NCI-H1417 (cell line): ENCODE measurements at places on chromosomes 12 and 14.

DNA sequence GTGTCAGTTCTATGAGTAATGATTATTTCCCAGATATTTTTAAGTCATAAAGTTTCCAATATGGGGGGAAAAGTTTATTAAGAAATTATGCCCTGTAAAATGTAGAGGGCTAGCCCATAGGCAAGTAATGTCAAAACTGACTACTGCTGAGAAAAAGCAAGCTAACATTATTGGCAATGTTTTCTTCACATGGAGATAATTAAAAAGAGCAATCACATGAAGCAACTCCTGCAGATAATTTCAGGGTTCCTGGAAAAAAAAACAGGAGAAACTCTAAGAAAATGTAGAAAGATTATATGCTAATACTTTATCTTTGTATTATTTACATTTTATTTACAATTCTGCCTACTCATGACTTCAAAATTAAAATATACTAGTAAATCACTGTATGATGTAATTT lies 39.8 kb downstream of the PPP1R12A start:
- DNase-seq, result no peak

DNA sequence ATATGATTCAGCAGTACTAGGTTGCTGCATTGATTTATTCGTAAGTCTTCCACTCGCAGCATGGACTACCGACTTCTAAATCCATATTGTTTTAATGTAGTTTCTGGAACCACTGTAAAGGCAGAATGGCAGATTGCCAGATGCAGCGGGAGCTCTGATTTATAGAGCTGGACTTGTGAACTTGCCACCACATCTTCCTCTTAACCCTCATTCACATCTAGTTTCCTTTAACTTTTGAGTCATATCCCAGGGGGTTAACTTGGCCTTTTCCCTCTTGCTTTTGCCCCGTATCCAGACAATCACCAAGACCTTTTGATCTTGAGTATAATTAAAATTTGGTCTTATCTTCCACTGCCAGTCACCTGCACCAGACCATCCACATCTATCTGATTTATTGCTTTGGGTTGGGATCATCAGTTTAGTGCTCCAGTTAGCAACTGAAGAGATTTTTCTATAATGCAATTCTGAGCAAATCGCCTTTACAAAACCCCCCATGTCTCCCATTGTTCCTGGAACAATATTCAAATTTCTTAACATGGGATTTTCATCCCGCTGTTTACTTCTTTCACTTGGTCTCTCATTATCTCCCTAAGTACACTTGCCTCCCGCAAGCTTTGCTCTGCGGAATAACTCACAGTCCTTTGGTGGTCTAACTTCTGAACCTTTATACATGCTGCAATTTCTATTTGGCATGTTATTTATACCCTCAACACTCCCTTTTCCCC lies 130.5 kb downstream of the ACSS3 start:
- DNase-seq, result no peak

- no peak for DNase-seq
These were observed 612 bp downstream of the VPS37B start for GRCh38 chr12:122895320-122895703.

GRCh38 chr14:75299059-75299458 lies 20.4 kb downstream of the FOS start:
- DNase-seq, result no peak

DNA sequence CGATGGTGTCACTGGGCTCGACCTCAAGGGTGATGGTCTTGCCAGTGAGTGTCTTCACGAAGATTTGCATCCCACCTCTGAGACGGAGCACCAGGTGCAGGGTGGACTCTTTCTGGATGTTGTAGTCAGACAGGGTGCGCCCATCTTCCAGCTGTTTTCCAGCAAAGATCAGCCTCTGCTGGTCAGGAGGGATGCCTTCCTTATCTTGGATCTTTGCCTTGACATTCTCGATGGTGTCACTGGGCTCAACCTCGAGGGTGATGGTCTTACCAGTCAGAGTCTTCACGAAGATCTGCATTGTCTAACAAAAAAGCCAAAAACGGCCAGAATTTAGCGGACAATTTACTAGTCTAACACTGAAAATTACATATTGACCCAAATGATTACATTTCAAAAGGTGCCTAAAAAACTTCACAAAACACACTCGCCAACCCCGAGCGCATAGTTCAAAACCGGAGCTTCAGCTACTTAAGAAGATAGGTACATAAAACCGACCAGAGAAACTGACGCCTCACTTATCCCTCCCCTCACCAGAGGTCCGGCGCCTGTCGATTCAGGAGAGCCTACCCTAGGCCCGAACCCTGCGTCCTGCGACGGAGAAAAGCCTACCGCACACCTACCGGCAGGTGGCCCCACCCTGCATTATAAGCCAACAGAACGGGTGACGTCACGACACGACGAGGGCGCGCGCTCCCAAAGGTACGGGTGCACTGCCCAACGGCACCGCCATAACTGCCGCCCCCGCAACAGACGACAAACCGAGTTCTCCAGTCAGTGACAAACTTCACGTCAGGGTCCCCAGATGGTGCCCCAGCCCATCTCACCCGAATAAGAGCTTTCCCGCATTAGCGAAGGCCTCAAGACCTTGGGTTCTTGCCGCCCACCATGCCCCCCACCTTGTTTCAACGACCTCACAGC lies 717 bp downstream of the UBC start:
- DNase-seq, result no peak

GRCh38 chr12:90826036-90826435 lies 128.9 kb downstream of the CCER1 start:
- DNase-seq, result no peak

- no peak for DNase-seq
These were observed 80.1 kb downstream of the DACT1 start for GRCh38 chr14:58717813-58718212.

DNA sequence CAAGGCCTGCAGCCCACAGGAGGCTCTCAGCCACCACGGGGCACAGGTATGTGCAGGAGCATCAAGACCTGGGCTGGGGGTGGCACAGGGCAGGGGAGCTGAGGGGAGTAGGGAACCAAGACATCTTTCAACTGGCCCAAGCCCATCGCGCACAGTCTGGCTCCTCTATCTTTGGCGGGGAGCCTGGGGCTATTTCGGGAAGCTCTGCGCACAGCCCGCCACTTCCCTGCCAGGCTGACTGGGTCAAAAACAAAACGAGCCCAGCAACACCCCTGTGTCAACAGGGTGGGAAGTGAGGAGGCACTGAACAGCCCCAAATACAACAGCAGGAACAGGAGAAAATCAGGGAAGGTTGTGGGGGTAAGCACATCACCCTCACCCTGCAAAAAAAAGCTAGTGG lies 83.9 kb downstream of the ARL6IP4 start:
- no peak for DNase-seq

- no peak for DNase-seq
These were observed 13.7 kb downstream of the TCTN1 start for GRCh38 chr12:110627500-110628195.

GRCh38 chr12:130157998-130158753 lies 4.1 kb upstream of the FZD10 start:
- no peak for DNase-seq

DNA sequence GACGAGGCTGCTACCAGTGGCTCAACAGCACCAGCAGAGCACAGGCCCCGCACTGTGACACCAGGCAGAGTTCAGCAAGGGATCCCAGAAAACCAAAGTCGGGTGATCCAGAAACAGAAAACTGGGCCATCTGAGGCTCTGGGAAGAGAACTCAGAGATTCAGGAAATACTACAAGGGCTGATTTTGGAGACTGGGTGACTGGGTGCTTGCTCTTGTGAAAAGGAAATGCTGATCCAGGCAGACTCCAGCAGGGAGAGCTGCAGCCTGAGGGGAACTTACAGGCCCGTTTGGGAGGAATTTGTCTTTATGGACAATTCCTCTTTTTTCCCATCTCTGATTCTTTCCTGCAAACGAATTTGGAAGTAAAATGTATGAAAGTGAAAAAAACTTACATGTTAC lies 28.2 kb downstream of the FOXN3 start:
- DNase-seq, result no peak

DNA sequence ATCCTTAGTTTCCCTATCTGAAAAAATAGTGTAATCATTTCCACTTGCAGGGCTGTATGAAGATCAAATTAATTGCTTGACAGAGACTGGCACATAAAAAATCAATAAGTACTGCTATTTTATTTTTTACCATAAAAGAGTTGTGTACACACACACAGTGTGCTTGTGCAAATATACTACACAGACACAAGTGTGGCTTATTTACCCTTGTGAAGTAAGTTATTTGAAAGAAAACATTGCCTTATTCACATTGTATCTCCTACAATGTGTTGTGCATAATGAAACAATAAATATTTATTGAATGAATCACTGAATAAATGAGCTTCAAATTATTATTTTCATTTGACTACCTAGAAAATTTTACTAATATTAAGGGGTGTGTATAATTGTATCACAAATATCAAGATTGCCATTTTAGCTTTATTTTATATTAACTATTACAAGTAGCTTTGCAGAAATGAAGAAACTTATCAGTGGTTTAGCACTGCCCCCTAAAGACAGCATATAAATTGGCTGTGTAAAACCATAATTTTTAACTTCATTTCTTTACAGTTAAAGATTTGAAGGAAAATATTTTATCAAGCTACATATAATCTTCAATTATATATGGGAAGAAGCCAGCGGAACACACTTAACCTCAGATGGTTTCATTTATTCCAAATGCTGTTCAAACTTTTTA lies 11.3 kb downstream of the GARIN6 start:
- DNase-seq, result peak; percentile 24

DNA sequence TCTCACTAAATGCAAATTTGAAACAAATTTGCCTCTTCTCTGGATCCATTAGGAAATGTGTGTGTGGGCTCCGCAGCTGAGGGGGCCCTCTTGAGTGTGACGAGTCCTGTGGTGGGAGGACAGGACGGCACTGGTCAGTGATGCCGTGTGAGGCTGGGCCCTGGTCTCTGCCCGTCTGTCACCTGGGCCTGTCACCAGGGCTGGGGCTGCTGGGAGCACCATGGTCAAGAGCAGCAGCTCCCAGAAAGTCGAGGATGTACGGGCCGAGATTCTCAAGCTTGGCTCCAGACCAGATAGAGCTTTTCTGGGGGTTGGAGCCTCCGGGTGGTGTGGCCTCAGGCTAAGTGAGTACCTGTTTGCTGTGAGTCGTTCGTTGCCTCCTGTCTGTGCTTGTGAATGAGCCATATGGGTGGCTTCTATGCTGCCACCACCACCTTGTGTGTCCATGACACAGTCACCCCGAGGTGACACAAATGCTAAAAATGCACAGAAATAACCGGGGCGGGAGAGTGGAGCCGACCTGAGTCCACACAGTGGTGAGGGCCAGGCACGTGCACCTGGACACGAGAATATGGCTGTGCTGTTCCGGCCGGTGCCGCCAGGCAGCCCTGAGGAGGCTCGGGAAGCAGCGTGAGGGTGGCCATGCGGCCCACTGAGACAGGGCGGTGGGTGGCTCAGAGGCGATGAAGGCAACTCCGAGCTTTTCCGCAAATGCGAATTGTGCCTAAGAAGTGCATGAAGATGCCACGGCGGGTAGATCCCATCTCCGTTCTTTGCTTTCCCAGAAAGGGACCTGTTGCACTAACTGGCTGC lies 8.7 kb downstream of the PGAM5 start:
- DNase-seq, result no peak

DNA sequence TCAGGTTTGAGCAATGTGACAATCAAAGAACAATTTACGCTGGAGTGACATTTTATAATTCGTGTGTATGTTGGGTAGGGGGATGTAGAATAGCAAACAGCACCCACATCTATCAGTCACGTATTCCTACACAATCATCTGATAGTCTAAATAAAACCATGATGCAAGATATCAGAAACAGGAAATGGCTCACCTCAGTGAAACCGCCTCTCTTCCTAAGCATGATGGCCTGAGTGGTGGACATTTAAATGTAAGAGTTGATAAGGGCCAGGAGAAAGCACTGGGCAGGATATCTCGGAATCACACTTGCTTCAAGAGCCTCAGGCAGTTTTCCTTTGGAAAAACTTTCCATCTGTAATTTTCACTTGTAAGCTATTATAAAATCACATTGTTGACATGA lies 128.2 kb downstream of the GRIP1 start:
- no peak for DNase-seq

GRCh38 chr12:33663000-33663654 lies 223.5 kb upstream of the SYT10 start:
- DNase-seq, result no peak

- no peak for DNase-seq
These were observed 465.8 kb upstream of the SYT1 start for GRCh38 chr12:78398750-78399149.

GRCh38 chr12:110721570-110721969 lies 21.1 kb downstream of the PPP1CC start:
- peak; percentile 57 for DNase-seq

DNA sequence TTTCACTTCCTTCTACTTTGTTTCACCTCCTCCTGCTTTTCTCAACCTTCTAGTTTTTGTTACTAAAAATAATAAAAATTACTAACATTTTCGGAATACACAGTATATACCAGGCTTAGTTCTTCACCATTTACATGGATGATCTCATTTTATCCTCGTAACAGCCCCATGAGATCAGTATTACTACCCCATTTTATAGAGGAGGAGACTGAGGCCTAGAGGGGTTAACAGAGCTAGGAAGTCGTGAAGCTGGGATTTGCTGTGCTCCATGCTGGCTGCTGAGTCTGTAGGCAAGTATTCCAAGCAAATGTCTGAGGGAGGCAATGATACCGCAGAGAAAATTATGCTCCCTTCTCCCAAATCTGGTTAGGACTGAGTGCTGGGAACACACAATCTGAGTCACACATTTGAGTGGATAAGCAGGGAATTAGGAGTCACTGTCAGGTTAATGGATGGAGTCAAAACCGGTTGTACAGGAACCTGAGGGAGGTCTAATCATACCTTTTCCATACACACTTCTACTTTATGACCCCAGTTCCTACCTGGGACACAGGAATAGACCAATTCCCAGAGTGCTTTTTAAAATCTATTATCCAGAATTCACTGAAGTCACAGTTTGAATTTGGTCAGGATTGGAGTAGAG lies 51.1 kb downstream of the ZFYVE26 start:
- no peak for DNase-seq

- no peak for DNase-seq
These were observed 59.5 kb downstream of the SCARB1 start for GRCh38 chr12:124804011-124804621.

DNA sequence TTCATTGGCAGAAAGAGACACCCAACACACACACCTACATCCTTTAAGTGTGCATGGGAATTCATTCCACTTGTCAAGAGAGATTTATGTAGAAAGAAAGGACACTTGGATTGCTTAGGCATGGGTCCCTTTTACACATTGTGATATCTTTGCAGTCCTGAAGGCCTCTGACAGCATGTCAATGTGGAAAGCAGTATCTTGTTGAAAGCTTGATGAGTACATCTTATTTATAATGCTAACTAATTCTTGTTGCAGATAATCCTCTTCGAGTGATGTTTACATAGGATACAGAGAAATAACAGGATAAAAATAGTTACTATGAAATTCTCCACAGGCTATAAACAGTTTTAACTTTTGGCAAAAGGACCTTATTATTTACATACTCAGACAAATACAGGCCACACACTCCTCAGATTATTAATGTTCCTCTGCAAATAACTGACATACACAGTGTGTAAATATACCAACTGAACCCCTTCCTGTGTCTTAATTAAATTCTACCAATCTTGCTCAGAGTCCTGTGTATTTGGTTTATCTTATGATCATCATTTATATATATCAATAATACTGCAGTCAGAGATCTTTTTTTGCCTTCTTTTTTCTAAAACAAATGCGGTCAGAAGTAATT lies 111.8 kb upstream of the DIO2 start:
- DNase-seq, result peak; percentile 48

- no peak for DNase-seq
These were observed 1.2 kb upstream of the BMAL2 start for GRCh38 chr12:27331291-27331926.
